ENCODE measurements at places on chromosomes 6 and 20.

- no peak for DNase-seq
These were observed 132.4 kb downstream of the DNAH8 start for GRCh38 chr6:38847497-38847896.

DNA sequence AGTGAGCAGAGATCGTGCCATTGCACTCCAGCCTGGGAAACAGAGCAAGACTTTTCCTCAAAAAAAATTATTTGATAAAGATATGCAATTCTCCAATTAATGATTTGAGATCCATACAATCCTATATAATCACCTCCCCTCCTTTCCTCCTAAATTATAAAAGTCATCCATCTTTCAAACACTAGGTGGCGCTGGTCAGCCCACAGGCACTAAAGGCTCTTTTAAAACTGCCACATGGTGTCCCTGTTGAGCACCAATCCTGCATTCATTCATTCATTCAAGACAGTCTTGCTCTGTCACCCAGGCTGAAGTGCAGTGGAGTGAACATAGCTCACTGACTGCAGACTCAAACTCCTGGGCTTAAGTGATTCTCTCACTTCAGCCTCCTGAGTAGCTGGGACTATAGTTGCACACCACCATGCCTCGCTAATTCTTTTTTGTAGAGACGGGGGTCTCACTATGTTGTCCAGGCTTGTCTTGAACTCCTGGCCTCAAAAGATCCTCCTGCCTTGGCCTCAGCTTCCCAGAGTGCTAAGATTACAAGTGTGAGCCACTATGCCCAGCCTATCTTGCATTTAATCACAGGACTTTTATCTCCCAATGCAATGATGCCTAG lies 58.7 kb upstream of the SLC2A12 start:
- DNase-seq = no peak

DNA sequence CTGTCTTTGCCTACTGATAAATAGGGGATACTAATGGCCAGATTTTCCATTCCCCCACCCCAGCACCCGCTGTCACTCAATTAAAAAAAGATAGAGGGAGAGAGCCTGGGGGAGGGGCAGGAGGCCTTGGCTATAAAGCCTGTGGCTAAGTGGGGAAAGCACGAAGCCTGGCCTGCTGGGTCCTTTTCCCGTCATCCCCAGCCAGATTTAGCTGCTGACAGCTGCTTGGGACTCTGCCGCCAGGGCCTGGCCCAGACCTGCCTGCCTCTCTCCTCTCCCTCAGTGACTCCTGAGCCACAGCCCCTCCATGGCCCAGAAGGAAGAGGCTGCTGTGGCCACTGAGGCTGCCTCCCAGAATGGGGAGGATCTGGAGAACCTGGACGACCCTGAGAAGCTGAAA lies at the start of gene APOBEC2:
Gene APOBEC2, plus strand, starts transcription at position 162 of the 400 bp plus-strand sequence. Its CDS starts 146 bp downstream, at position 308.
- DNase-seq = no peak

DNA sequence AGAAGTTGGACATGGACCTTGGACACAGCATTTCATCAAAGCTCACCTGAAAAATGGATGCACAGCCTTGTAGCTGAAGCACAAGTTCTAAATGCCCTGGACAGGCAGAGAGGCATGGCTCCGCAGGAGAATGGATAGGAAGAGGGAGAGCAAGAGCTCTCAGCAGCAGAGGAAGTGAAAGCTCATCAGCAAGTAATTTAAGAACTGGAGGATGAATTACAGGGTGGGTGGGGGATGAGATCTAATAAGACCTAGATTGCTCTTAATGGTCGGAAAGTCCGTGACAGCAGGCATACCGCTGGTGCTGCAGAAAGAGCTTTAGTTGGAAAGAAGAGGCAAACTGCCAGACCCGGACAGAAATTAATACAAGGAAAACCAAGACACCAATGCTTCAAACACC lies 37.3 kb upstream of the SAYSD1 start:
- DNase-seq = no peak

DNA sequence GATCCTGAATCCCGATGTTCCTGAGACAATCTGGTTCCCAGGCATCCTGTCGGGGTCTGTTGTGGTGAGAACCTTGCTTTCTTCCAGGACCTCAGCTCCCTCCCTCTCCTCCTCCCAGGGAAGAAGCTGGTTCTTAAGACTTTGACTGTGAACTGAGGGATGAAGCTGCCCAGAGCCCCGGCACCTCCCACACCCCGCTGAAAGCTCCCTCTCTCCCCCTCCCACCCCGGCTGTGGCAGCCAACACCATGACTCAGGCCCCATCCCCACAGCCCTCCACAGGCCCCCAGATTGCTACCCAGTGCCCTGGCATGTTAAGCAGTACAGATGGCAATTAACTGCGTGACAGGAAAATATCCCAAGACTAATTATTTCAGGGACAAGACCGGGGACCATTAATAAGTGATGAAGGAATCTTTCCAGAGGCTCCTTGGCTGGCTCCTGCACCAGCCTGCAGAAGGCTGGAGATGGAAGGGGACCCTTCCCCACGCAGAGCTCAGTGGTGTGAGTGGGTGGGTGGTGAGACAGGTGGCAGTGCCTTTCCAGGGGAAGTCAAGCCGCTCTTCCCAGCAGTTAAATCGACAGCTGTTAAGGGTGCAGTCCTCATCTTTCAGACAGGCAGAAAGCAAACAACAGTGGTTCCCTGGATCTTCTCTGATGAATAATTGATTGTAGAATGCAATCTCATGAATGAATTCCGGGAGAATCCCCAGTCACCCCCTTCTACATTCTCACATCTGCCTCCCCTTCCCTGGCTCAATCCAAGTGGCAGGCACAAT lies 237.9 kb downstream of the LRFN2 start:
- no peak for DNase-seq

- DNase-seq = no peak
These were observed 58.5 kb downstream of the TRPC4AP start for GRCh38 chr20:35034145-35034544.

DNA sequence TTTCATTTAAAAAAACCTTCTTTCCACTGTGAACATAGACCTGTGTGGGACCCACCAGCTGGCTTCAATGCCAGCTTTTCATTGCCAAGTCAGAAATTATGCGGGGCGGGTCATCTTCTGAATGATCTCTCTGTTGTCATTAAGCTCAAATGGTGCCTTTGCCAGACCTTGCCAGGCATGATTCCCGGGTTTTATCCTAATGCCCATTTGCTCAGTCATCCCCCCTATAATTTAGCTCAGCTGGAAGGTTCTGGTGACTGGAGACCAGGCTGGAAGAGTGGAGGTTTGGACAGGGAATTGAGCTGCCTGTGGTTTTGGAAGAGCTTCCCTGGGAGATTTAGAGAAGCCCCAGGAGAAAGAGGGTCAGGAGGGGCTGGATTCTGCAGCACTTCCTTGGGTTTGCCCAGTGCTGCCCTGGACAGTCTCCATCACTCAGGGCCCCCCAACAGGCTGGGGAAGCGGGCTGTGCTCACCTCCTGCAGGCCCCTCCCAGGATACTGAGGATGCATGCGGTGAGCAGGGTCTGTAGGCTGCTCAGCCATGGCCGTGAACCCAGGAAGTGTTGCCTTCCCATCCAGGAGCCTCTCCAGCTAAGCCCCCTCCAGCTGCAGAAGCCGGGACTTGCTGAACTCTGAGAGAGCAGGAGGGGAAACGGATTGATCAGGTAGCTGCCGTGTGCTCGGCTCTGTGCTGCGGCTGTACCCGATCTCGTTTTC lies 273.0 kb downstream of the CDH4 start:
- no peak for DNase-seq

DNA sequence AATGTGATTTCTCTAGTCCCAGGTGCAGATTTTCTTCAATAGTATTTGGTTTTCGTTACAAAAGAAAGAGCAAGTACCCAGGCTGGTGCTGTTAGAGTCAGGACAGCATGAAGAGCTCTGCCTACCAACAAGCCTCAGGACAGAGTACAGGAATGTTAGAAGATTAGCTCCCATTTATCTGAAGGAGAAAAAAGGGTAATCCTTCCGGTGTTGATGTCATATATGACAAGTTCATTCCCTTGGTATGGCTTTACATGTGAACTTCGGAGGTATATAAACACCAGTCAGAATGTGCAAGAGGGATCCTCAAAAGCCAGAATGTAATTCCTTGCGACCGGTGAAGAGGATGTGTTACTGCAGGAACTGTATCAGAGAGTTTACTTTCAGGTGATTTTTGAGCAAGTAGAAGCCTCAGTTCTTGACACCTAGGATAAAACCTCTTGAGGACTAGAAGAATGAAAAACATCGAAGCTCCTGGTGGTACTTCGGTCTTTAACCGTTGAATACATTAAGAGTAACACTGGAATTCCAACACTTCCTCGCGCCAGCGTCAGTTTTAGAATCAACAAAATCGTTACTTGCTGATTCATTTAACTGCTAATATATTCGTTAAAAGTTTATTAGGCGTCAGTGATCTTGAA lies 194.2 kb upstream of the ZNF184 start:
- DNase-seq = no peak

GRCh38 chr6:14505401-14505800 lies 387.8 kb downstream of the CD83 start:
- DNase-seq = no peak

- DNase-seq = no peak
These were observed 11.1 kb upstream of the ITPR3 start for GRCh38 chr6:33610067-33610466.

DNA sequence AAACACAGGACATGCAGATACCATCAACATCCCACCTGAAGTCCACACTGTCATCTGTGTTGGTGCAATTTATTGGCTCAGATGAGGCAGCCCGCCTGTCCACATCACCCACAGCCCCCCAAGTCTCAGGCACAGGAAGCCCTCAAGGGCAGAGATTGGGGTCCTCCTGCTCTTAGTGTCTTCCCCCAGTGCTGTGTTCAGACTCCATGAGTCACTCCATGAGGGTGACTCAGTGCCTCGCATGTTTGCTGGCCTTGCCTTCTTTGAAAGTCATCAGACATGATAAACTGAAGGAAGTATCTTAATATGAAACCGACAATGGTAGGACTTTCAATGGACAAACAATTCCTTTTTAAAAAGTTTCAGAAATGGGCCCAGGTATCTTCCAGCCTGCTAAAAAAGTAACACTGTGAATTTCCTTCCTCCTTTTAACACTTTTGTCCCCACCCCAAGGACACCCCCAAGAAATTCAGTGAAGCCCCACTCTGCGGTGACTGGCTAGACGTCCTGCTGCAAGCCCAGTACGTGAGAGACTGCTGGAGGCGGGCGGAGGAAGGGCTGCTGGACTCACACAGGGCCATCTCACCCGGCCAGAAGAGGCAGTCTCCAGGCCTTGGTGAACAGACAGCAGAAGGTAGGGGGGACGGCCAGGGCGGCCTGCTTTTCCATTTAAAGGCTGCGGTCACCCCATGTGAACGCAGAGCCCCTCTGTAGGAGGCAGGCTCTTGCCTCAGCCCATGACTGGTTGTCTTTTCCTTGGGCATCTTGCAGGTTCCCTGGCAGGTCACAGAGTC lies 43.0 kb upstream of the KCNK16 start:
- no peak for DNase-seq

DNA sequence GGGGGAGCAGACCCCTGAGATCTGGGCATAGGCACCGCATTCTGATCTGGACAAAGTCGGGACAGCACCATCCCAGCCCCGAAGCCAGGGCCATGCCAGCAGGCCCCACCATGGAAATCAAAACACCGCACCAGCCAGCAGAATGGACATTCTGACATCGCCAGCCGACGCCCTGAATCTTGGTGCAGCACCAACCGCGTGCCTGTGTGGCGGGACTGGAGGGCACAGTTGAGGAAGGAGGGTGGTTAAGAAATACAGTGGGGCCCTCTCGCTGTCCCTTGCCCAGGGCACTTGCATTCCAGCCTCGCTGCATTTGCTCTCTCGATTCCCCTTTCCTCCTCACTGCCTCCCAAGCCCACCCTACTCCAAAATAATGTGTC lies 2.0 kb downstream of the NNAT start:
- DNase-seq = no peak

DNA sequence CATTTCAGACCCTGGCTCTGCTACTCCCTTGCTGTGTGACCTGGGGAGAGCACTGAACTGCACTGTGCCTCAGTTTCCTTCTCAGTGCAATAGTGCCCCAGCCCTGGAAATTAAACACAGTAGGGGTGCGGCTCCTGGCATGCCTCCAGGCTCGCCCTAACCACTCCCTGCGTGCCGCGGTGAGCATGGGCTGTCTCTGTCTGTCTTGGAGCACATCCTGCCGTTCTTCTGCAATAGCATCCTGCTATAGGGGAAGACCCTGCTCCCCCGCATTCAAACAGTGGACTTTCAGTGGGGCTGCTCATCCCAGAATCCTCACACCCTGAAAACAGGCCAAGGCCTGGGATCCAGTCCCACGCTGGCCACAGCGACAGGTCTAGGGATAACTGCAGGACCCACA lies 129.5 kb downstream of the FOXC1 start:
- no peak for DNase-seq

DNA sequence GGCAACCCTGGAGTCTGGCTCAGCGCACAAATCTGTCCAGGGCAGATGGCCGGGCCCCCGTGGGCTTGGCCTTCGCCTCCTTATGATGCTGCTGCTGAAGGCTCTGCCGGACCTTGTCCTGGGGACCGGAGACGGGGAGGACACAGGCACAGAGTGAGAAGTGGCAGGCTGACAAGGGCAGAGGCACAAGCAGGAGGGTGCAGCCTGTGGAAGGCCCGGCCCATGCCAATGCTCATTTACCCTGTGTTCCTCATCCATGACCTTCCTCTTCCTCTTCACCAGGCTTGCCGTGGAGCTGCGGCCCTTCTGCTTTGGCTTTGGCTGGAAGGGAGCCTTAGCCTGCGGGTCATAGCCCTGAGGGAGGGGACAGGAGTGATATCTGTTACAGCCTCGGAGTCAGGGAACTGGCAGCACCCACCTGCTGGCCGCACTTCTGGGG lies 2.4 kb downstream of the B3GALT4 start:
- DNase-seq = no peak

DNA sequence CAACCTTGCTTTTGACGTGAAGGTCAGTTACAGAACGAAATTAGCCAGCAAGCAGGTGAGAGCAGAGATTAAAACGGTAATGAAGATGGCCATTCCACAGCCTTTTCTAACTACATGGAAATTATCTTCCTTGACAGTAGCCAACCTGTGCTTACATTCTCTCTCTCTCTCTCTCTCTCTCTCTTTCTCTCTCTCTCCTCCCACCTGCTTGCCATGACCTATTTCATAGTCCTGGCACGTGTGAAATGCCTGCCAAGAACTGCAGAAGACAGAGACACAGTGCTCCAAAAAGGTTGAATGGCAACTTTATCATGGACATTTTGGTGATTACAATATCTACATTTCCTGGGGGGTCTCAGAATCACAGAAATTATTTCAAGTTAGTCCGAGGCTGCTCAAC lies 38.5 kb upstream of the SALL4 start:
- DNase-seq = no peak

DNA sequence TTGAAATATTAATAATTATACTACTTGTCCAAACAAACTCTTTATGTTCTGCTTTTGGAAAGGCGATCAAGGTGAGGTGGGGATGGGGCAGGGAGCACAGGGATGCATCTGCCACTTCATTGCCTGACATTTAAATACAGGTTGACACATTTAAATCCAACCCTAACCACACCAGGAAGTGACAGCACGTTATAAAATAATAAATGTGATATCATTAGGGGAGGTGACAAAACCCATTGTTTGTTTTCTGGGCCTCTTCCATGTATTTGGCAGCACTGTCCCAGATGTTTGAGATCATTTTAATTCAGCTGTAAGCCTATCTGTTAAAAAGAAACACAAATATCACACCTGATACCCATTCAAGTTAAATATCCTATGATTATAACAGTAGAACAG lies 342.4 kb upstream of the ARID1B start:
- DNase-seq = no peak
